ENCODE measurements at places on chromosomes 6 and 20.

DNA sequence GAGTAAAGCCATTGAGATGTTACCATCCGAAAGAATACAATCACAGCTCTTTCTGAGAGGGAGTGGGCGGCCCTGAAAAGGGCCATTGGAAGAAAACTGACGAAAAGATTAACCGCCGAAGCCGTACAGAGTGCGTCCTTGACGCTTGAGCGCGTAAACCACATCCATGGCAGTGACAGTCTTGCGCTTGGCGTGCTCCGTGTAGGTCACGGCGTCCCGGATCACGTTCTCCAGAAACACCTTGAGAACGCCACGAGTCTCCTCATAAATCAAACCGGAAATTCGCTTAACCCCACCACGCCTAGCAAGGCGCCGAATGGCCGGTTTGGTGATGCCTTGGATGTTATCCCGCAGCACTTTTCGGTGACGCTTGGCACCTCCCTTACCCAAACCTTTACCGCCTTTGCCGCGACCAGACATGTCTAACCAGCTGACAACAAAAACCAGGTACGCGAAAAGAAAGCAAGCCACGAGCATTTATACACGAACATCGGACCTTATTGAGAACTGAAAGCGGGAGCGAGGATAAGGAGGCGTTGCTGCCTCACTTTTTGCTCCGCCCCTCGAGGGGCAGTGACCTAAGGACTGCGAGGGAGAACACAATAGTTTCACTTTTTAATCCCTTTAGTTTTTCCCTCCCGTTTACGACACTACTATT is 60.3 kb upstream of the HFE start:
- peak; percentile 91 for DNase-seq

GRCh38 chr6:109874621-109875020 is 103.5 kb upstream of the GPR6 start:
- DNase-seq, result no peak

- DNase-seq, result no peak
Observed at GRCh38 chr6:161166176-161166575, 107.7 kb downstream of the AGPAT4 start.

GRCh38 chr6:143615785-143616184 is 62.0 kb upstream of the PHACTR2 start:
- DNase-seq, result no peak

DNA sequence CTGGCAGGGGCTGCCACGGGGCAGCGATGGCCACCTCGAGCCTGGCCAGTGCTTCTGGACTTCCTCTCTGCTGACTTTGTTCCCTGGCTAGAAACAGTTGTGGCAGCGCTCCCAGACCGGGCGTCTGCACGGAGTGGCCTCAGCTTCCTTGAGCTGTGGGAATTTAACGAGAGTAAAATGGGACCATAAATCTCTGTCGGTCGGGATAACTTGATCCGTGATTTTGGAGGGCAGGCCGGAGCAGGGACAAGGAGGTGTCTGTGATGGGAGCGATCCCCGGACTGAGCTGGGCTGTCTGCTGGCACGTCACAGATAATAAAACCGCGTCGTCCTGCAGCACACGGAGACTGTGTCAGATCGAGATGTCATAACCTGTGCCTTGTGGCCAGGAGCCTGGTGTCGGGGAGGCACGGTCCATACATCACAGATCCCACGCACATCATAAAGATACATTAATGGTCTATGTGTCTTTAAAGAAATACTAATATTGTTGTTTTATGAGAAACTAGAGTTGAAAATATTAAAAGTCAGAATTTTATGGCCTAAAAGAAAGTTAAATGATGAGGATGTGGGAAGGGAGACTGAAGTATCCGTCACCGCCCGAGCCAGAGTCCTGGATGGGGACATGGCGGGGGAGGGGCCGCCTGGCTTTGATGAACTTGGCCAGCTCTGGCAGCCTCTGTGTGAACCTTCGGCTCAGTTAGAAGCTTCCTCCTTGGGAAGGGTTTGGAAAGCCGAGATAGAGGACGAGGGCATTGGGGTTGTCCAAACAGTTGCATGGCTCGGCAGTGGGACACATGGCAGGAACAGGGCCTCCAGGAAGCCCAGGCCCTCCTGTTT is 6.5 kb upstream of the RBBP8NL start:
- no peak for DNase-seq

DNA sequence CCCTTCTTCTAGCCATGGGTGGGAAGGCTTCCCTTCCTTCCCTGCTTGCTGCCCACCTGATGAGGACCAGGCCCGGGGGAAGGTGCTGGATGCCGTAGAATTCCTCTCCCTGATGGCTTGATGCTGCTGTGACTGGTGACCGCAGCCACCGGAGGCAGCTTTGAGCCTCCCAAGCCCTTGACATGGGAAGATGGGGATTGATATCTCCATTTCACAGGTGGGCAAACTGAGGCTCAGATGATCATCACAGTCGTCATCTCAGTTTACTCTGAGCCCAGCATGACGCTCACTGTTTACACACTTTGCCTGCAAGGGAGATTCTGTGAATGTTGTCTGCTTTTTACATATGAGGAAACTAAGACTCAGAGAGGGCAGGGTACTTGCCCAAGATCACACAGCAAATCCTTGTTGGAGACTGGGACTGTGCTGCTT is 43.9 kb downstream of the SRC start:
- DNase-seq, result no peak

- DNase-seq, result no peak
Observed at GRCh38 chr20:32365564-32365963, 7.4 kb downstream of the ASXL1 start.

DNA sequence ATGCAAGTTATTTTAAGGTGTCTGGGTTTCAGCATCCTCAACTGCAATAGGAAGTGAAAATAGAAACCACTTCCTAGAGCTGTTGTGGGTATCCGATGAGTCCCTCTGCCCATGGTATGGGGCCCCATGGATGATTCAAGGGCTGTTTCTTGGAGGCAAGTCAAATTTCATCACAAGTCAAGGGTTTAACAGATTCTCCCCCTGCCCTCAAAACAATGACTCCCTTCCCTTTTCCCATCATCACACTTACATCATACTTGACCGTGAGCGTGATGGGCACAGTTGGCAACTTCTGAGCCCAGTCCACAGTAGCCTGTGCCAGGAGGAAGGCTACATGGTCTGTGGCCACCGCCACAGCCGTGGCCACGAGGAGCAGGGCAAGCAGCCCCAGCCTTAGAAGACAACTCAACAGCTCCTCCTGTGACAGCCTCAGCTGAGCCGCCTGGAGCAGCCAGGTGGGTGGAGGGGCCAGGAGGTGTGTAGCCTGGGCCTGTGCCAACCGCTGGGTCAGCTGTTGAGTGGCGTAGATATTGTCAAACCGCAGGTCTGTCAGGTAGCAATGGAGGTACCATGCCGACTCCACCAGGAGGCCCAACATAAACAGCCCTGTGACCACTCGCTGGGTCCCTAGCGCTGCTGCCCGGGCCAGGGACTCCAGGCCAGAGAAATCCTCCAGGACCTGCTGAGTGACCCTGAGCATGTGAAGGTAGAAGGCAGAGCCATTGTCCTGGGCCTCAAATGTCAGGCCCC is 5.2 kb downstream of the OCSTAMP start:
- no peak for DNase-seq

- no peak for DNase-seq
Observed at GRCh38 chr20:62953839-62954703, 1.6 kb downstream of the SLC17A9 start.

- peak; percentile 75 for DNase-seq
Observed at GRCh38 chr6:26556263-26557070, 18.3 kb downstream of the HMGN4 start.

DNA sequence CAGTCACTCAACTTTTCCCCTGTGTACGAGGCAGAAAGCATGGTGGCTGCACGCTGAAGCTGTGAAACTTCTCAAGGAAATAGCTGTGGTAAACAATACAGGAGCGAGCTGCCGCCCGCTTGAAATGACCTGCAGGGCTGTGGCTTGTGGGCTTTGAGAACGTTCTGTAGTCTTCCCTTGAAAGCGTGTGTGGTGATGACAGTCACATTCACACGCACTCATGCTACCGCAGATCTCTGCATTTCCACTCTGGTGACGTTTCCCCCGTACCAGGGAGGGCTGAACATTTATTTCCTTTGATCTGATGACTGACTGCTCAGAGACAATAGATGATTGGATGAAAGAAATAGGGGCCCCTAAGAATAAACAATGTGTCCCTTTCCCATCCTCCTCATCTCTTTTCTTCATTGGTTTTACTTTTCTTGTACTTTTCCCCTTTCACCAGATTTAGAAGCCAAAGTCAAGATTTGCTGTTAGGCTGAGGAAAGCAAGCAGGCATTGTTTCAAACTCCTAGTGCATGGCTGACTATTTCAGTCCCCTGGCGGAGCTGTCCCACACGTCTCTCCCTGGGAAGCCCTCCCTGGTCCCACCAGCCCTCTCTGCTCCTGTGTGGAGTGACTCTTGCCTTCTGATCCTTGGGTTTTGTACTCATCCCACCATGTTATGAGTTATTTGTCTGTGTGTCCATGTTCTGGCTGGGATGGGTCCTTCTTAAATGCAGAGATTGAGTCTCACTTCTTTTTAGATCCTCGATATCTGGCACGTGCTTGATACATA is 3.9 kb downstream of the SYTL3 start:
- no peak for DNase-seq

- no peak for DNase-seq
Observed at GRCh38 chr20:1804554-1804956, 90.7 kb upstream of the SIRPA start.

DNA sequence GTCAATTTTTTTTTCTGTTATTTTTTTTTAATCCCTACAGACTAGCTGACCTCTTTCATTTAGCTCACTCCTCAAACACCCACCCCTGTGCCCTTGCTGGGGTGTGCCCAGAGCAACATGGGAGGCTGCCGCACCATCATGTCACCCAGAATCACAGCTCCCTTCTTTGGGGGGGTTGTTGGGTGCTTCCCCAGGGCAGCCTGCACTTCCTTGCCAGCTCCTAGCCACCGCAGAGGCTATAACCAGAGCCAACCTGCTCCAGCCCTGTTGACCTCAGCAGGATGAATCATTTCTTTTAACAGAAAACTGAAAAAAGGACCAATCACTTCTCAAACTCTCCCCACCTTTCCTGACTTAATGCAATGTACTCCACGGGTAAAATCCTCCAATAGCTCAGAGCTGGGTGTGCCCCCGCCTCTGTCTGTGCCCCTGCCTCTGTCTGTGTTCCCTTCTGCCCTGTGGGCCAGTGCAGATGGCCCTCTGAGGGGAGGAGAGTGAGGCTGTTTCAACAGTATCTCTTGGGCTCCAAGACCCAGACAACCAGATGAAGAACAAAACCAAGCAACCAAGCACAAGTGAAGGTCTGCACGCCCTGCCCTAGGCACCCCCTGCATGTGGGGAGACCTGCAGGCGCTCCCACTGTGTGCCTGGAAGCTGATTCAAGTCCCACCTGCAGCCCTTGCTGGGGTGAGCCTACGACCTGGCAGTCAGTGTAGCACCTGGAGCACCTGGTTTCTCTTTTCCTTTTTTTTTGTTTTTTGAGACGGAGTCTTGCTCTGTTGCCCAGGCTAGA is 67.7 kb downstream of the PYGB start:
- DNase-seq, result no peak

- DNase-seq, result no peak
Observed at GRCh38 chr6:75530696-75531095, 37.1 kb upstream of the FILIP1 start.

GRCh38 chr20:3935295-3935955 is 46.2 kb downstream of the PANK2 start:
- DNase-seq, result no peak

GRCh38 chr6:45533386-45533785 is 155.7 kb upstream of the SUPT3H start:
- no peak for DNase-seq

DNA sequence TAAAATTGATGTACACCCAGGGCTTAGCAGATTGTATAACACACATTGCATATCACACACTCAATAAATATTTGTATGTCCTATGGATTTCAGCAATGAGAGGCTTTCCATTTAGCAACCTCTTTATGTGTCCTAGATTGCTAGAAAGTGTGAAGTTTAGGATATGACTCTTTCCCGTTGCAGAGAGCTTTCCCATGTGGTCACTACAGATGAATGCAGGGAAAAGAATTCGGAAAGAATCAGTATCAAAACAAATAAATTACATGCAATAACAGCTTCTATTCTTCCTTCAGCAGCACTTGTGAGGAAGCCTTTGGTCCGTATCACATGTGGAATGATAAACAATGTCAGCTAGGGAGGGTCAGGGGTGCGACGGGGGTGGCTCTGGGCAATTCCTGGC is 870.1 kb downstream of the C6orf118 start:
- DNase-seq, result no peak

DNA sequence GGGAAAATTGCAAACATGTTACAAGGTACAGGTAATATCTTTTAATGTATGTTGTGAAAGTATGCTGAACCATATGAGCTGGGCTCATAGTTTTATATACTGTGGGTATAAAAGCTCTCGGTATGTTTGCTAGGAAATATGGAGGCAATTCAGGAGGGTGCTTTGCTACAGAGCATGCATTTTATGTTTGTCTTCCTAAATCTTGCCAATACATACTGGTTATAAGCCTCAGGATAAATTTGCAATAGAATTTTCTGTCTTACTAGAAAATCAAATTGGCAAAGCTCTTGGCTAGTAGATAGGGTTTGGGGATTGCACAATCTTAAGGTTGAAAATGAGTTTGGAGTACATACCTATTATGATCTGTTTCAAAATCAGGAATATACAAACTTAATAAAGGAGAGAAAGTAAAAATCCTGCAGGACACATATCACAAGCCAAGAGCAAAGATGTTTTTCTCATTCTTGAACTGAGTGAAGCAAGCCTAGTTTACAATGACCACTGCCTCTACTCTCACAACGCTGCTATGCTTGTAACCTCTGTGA is 751.2 kb downstream of the HDGFL1 start:
- DNase-seq, result no peak

- no peak for DNase-seq
Observed at GRCh38 chr20:17228624-17229061, 1.8 kb downstream of the PCSK2 start.

- DNase-seq, result no peak
Observed at GRCh38 chr6:71453371-71453706, 164.7 kb downstream of the OGFRL1 start.

- DNase-seq, result no peak
Observed at GRCh38 chr6:26295691-26296555, 69.1 kb upstream of the BTN3A2 start.

DNA sequence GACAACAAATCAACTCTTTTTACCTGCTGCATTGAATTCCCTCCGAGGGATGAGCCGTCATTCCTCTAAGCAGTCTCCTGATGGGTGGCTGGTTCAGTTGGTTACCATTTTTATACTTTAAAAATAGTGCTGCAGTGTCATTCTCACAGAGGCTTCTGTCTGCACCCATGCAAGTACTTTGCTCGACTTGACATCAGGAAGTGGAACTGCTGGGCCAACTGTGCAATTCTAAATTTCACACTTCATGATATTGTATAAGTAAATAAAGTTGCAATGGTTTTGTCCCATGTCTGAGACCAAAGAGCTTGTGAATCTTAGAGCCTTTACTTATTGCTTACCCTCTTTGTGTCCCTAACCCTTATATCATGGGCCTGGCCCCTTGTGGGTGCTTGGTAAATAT is 2.5 kb downstream of the BTN3A1 start:
- DNase-seq, result no peak

Measured in left forelimb (tissue), 1 donor.